CD4-positive, alpha-beta T cell treated with Interferon gamma for 1 hour (primary cell): ENCODE measurements at places on chromosomes 3 and 15.

GRCh38 chr3:70519026-70519425 is 206.6 kb upstream of the MDFIC2 start:
- DNase-seq = no peak

DNA sequence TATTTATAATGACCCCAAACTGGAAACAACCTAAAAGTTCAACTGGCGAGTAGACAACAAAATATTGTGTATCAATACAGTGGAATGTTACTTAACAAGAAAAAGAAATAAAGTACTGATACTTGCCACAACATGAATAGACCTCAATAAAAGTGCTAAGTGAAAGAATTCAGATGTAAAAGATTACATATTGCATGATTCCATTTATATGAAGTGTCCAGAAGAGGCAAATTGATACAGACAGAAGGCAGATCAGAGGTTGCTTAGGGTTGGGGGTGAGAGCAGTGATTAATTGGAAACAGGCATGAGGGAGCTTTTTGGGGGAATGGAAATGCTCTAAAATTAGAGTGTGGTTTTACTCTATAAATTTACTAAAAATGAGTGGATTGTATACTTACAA is 183.3 kb downstream of the SATB1 start:
- DNase-seq = no peak

GRCh38 chr3:158404131-158404718 is 166.8 kb upstream of the MLF1 start:
- DNase-seq = no peak

DNA sequence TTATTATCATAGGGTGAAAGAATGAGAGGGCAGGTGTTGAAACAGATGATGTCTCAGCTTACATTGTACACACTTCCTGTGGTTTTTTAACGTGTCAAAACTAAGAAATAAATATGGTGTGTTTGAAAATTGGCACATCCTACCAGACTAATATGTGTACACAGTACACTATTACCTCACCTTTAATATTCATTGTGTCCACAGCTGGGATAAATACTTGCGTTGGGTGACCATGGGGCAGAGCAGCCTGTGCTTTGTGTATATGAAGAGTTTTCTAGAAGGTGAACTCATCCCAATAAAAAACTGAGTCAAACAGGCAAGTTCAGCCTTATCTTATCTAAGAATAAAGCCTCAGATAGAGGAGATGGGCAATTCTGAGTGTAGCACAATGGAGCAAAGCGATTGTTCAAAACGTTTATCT is 17.3 kb downstream of the SUCNR1 start:
- no peak for DNase-seq

GRCh38 chr15:26870346-26870745 is 3.5 kb downstream of the GABRA5 start:
- no peak for DNase-seq

DNA sequence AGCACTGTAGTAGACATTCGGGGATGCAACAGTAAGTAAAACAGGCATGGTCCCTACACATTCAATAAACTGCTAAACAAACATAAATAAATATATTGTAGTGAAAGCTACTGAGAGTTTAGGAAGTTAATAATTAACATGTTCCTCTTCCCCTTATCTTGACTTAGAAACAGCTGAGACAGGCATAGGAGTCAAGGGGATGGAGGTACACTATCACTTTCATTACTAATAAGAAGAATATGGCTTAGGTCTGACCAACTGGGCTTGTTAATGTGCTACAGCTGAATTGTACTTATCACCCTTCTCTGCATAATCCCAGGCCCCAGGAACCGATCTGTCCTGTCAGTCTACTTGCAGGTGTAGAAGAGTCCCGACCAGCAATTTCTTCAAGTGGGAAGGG is 116.3 kb upstream of the DAZL start:
- DNase-seq = no peak

DNA sequence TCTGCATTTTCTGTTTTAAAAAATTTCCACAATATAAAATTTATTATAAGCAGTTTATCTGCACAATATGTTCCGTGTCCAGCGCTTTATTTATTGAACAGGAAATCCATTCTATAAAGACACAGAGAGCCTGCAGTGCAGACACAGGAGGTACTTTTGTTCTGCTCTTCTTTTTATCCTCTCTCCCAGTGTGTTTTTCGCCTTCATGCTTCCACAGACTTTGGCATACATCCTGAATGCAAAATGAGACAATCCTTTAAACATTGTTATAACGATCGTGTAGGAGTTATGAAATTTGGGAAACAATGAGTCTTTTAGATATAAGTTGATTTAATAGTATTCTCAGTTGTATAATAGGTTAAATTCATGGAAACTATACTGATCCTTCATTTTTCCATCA is 749.2 kb downstream of the NAALADL2 start:
- no peak for DNase-seq

GRCh38 chr3:14403619-14404155 is 1.3 kb downstream of the SLC6A6 start:
- peak; percentile 29 for DNase-seq

DNA sequence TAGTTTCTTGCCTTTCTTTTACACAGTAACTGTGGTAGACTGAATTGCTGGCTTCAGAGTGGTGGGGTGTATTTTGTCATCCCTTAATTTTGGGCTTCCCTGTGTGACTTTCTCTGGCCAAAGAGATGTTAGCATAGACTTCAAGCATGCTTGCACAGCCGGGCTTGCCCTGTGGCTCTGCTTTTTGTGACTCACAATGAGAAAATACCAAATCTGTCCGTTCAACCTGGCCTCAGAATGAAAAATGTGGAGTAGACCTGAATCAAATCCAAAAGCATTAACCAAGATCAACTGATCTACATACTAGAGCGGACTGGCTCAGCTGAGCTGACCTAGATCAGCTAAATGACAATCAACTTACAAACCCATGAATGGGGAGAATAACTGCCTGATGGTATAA is 51.4 kb downstream of the PLAAT1 start:
- no peak for DNase-seq

GRCh38 chr3:35044190-35044589 is 595.1 kb upstream of the ARPP21 start:
- no peak for DNase-seq

GRCh38 chr15:70974004-70974832 is 81.6 kb downstream of the LRRC49 start:
- DNase-seq = no peak

DNA sequence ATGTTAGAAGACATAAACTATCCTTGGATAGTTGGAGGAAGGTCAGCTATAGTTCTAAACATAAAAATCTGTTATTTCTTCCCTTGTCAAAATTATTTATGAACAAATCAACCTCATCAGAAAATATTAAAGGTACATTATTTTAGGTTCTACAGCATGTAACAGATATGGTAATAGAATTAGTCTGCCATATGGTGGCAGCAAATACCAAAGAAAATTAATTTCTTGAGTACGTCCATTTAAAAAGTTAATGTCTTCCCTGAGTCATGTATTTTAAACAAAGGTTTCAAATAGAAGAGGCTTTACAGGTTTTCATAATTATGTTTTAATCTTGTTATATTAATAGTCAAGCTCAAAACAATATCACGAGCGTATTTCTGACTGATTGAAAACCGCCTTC is 17.9 kb upstream of the ANKRD28 start:
- no peak for DNase-seq
